ENCODE measurements at places on chromosomes 6 and 20.

GRCh38 chr6:50707652-50708300 is 5.5 kb upstream of the TFAP2D start:
- no peak for DNase-seq

GRCh38 chr6:52186480-52186879 is 305 bp downstream of the IL17A start:
- DNase-seq, result no peak

DNA sequence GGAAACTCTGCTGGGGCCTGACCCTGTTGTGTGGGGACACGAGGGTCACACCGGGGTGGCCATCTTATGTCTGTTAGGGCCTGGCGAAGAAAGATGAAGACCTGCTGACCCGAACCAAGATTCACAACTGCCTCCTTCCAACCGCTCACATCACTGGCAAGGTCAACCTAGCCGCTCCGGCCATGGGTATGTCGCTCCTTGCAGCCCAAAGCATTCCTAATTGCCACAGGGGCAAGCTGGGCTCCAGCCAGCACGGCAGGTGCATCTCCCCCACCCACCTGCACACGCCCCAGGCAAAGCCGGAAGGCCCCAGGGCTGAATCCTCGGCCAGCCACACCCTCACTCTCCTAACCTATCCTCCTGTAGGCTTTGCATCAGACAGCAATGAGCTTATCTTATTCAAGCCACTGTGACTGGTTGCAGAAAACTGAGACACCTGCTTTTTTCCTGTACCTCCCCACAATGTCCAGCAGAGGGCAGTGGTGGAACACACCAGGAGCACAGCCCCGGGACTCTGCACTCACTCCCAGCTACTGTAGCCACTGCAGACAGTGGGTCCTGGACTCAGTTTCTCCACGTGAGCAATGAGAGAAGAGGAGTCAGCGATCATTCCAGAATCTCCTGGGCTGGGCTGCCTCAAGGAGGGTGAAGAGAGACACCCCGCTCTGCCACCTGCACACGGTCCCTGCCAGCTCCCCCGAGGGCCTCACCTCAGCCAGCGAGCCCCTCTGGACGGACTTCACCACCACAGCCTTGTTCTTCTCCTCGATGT is 170.2 kb downstream of the PREX1 start:
- peak; percentile 13 for DNase-seq

- no peak for DNase-seq
Measured at GRCh38 chr6:14207448-14207847, 89.9 kb downstream of the CD83 start.

- DNase-seq, result no peak
Measured at GRCh38 chr6:150228072-150228733, 85.4 kb downstream of the PPP1R14C start.

DNA sequence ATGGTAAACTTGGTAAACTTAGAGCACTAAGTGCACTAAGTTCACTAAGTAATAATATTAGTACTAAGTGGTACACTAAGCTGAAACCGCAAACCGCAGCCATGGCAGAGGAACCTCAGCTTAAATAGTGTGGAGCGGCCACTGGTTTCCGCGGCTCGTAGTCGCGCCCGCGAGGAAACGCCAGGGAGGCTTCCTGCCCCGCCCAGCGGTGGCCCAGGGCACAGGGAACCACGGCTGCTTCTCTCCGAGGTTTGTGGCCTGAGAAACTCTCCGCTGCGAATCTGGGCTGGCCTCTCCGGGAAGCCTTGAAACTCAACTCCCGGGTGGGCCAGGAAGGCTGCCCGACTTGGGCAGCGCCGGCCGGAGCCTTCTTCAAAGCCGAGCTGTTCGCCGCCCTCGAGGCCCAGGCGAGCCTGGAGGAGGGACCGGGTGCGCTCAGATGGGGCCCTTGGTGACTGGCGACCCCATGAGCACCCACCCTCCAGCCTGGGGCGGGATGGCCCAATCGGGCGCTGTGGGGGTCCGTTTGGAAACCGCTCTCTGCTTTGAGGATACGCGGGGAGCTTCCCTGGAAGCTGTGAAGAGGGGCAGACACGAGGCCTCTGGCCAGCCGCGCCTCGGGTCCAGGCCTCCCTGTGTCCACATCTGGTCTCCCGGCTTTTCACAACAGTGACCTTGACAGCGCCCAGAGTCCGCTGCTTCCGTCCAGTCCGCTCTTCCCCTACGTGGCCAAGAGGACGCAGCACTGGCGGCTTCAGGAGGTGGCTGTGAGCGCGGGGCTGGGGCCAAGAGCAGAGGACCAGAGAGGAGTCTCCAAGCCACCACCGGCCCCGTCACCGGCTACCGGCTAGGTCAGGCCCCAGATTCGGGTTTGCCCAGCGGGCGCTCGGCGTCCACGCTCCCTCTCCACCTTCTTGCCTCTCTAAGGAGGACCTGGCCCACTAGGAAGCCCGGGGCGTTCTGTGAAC is 25.4 kb upstream of the HLA-E start:
- DNase-seq, result peak; percentile 74

DNA sequence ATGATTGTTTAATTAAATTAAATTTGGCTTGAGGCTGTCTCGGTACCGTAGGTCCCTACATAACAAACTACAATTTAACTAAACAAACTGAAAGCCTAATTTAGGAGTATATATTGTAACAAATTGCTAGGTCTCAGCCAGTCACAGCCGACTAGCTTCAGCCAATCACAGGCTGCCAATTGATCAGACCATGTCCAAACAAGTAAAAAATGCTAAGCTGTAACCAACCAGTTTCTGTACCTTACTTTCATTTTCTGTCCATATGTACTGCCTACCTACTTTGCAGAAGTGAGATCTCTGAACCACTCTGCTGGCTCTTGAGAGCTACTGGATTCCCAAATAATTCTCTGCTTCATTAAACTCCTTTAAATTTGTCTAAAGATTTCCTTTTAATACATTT is 648.0 kb upstream of the GJE1 start:
- DNase-seq, result no peak

GRCh38 chr6:13865141-13865540 is 50.8 kb upstream of the MCUR1 start:
- DNase-seq, result no peak

GRCh38 chr6:83061190-83061589 is 4.5 kb downstream of the UBE3D start:
- no peak for DNase-seq

DNA sequence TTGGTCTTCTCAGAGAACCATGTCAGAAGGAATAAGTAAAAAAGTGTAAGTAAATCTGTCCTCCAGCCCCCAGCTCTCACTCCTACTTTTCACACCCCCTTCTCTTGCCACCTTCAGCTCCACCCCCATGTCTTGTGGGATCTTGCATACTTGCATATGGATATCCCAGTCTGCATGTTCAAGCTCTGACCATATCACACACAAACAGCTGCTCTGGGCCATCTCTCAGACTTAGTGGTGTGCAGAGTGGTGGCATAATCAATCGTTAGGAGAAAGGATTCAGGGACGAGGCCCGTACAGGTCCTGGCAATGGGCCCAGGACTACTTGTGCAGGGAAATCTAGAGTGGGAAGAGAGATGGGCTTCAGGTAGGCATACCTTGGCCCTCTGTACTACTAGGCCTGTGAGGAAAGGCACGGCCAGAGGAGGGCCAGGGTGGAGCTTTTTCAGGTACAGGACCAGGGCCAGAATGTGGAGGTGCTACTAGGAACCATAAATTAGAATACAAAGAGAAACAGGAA is 112.0 kb upstream of the SGK1 start:
- DNase-seq, result no peak

DNA sequence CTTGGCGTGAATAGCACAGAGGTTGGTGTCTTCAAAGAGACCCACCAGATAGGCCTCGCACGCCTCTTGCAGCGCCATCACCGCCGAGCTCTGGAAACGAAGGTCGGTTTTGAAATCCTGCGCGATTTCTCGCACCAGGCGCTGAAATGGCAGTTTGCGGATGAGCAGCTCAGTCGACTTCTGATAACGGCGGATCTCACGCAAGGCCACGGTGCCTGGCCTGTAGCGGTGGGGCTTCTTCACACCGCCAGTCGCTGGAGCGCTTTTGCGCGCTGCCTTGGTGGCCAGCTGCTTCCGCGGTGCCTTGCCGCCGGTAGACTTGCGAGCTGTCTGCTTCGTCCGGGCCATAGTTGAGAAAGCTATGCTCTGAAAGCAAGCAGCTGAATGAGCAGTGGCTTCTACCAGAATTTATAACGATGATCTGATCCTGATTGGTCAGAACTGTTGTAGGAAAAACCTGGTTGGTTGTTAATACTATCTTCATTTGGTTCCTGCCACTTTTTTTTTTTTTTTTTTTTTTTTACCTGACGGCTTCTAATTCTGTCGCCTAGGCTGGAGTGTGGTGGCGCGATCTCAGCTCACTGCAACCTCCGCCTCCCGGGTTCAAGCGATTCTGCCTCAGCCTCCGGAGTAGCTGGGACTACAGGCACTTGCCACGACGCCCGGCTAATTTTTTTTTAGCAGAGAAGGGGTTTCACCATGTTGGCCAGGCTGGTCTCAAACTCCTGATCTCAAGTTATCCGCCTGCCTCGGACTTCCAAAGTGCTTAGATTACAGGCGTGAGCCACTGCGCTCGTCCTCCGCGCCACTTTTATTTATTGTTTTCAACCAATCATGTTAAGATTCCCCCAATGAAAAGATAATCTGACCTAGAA is 21.5 kb downstream of the OR2B2 start:
- DNase-seq, result peak; percentile 97

DNA sequence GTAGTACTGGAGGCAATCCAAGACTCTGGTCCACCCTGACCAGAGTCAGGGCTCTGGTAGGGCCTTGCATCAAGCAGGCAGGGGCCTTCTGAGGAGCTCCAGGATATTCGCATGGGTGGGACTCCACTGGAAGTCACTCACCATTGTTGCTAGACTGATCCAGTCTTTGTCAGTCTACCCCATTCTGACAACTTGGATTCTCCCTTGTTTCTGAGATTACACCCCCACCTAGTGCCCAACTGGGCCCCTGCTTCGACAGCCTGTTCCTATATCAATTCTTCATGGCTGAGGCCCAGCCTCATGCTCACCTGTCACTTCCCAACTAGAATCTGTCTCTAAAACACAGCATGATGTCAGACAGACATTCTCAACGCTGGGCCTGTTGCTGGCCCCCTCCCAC is 5.2 kb downstream of the SLC35D3 start:
- no peak for DNase-seq

DNA sequence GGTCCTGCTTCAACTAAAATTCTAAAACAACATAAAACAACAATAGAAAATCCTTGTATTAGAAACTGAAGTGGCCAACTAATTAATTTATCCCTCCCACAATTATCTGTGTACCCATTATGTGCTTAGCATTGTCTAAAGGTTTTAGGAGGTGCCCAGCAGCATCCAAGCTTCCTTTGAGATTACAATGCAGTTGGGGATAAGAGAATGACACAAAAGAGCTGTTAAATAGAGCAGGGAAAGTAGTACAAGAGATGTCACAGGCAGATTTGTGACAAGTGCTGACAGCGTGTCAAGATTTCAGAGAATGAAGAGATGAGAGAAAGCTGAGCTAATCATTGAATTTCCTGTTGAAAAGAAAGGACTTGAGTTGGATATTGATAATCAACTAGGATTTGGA is 204.8 kb downstream of the OTOR start:
- no peak for DNase-seq

DNA sequence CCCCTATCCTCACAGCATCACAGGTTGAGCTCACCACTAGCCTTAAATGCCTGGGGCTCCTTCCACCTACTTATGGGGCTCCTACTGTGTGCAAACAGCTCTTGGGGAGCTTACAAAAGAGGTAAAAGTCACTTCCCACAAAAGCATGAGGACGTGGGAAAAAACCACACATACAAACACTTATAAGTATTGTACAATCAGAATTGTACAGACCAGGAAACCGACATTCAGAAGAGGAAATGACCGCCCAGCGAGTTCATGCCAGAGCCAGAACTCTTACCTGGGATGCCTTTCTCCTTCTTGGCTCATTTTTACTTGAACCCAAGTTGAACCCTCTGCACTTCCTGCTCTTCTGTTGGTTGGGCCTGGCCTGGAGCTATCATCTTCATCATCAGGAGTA is 6.3 kb upstream of the PPP1R16B start:
- peak; percentile 40 for DNase-seq

DNA sequence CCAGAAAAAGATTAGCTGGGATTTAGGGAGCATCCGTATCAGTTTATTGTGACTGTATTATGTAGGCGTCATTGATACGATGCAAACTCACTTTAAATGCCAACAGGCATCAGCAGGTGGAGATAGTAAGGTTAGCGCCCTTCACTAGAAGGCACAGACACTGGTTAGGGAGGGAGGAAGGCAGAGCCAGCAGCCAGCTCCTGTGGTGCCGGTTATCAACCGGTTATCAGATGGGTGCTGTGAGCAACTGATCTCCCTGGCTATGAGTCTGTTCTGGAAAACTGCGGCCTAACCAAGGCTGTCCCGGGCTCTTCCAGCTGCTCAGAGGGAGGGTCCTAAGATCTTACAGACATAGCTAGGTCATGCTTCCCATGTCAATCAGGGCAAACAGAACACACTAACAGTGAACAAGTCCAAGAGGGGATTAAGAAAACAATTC is 47.5 kb upstream of the CD93 start:
- DNase-seq, result peak; percentile 46

DNA sequence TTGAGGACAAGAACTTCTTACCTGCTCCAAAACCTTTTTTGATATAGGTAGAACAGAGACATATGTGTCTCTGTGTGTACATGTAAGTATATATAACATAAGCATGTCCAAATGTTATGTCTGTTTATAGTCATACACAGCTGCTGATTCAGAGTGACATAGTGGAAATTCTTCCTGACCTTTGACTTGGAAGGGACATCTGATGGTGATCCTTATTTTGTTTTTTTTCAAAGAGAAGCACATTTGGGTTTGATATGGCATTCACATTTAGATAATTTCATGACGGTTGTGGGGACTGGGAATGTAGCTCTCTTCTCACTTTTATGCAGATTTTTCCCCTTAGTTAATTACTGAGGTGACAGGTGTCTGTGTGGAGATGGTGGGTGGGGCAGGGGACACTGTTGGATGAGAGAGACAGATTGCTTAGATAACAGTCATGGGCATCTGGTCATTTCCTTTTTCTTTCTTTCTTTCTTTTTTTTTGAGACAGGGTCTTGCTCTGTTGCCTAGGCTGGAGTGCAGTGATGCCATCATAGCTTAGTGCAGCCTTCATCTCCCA is 39.0 kb downstream of the FARS2 start:
- no peak for DNase-seq

- DNase-seq, result no peak
Measured at GRCh38 chr6:42698217-42698616, 24.2 kb downstream of the PRPH2 start.

DNA sequence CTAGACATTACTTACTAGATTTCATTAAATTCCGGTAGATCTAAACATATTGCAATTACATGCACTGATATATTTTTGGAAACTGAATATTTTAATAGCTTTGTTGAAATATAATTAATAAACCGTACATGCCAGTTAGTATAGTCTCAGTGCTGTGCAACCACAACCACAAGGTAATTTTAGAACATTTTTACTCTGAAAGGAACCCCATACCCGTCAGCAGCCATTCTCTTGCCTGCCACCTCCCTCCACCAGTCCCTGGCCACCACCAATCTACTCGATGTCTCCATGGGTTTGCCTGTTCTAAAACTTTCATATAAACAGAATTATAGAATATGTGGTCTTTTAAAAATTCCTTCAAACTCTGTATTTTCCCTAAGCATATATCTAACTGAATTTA is 293.9 kb downstream of the THBS2 start:
- no peak for DNase-seq

Data from GF-D8 (cell line).